ENCODE measurements at places on chromosomes 6 and 20.
A peak's percentile ranks its signal among the peaks of the same experiment; 100 is the strongest.

DNA sequence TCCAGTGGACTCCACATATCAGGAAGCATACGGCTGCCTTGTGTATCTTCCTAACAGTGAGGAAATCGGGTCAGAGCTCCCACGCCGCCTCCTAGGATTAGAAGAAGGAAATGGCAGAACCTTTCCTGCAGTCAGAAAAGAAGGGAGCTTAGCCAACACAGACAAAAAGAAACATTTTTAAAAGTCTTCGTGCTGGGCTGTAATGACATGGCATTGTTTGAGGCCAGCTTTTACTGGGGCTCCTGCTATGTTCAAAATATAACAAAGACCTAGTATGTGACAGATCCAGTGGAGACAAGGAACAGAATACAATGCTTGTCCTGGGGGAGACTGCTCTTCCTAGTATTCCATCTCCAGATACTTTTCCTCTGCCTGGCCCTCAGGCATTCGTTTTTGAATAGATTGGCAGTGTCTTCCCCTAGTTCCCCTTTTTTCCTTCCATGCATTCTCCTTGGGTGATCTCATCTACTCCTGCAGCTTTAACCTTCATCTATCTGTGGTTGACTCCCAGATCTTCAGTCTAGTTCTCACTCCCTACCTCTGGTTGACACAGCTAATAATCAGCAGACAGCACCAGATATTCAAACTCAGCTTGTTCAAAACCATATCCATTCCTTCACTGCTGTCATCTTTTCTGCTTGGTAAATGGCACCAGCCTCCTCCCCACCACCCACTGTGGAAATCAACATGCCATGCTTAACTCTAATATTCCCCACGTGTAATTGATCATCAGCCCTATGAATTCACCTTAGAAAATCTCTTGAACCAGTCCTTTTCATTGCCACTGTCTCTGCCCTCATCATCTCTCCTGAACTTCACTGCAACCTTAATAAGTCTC is 94.5 kb upstream of the VSTM2L start:
- DNase-seq = no peak

- no peak for DNase-seq
Measured at GRCh38 chr20:33833333-33833732, 22.2 kb downstream of the CHMP4B start.

DNA sequence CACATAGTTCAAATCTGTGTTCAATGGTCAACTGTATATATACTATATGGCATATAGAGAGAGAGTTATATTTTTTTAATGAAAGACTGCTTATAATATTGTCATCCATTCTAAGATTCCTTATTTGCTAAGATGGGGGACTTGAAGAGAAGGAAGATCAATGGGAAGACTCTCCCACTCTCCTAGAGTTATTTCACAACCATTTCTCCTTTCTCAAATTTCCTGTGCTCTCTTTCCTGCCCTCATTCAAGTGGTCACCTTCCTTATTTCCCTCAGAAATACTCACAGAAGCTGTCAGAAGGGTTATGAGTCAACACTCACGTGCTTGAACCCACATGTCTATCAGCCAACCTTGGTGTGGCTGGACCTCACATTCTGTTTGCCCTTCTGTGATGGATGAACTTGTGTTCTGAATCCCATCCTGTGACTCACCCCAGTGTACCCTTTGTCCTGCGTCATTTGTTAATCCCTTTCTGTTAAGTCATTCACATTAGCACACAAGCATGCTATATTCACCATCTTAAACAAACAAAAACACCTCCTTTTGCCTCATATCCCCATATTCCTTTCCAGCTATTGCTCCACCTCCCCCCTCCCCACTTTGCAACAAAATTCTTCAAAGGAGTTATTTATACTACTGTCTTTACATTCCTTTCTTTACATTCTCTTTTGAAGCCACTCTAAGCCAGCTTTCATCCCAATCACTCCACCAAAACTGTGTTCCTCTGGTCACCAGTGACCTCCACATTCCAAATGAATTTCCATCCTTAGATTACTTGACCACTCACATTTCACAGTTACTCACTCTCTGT is 279.3 kb upstream of the TCF21 start:
- peak; percentile 100 for DNase-seq

GRCh38 chr6:127582777-127583462 is 5.9 kb downstream of the C6orf58 start:
- peak; percentile 75 for DNase-seq

GRCh38 chr6:136051140-136051775 is 198.9 kb downstream of the MTFR2 start:
- DNase-seq = peak; percentile 88

GRCh38 chr20:237489-237888 is 10.4 kb downstream of the DEFB129 start:
- no peak for DNase-seq

GRCh38 chr6:148968771-148969602 is 222.2 kb downstream of the UST start:
- no peak for DNase-seq

DNA sequence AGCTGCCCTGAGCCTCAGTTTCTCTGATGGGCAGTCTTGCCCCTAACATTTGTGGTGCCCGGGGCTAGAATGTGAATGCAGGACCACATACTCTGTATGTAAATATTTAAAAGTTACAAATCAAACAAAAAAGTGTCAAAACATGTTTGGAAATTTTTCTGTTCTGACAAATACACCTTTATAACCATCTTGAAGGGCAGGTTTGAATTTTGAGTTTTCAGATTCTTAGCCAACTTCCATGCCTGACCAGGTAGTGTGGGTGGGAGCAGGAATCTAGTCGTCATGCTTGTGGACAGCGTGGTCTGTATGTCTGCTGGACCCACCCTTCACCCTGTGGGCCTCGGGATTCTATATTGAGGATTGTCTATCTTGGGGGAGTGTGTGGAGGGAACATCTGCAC is 325.1 kb downstream of the SOX4 start:
- no peak for DNase-seq

Data from brain microvascular endothelial cell (primary cell).